ENCODE measurements at places on chromosomes 3 and 15. TPM values are rescaled to one million over a fixed set of nuclear protein-coding genes. Genes with fewer than 3 reads are reported as not detected.

The ARPP21 gene
- total RNA-seq = not detected

DNA sequence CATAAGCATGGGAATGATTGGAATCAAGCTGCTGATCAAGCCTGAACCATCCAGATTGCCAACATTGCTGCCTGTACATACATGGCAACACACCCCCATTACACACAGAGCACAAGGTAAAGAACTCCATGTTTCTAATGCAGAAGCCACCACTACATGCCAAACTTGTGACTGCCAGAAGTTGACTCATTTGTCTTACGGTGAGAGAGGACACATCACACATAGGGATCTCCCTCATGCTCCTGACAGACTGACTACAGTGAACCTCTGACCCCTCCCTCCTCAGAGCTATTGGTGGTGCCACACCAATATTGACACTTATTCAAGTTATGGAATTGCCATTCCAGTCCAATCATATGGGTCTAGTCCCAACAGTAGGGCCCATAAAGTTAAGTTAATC is 42.3 kb downstream of the EFHB start:
- no peak overlapping the region for H3K27ac ChIP-seq
- no peaks in the 10 kb centered on the region for H3K4me1 ChIP-seq
- DNase-seq = no peak
- no peaks in the 10 kb centered on the region for H3K36me3 ChIP-seq
- no peak overlapping the region for H3K4me3 ChIP-seq

DNA sequence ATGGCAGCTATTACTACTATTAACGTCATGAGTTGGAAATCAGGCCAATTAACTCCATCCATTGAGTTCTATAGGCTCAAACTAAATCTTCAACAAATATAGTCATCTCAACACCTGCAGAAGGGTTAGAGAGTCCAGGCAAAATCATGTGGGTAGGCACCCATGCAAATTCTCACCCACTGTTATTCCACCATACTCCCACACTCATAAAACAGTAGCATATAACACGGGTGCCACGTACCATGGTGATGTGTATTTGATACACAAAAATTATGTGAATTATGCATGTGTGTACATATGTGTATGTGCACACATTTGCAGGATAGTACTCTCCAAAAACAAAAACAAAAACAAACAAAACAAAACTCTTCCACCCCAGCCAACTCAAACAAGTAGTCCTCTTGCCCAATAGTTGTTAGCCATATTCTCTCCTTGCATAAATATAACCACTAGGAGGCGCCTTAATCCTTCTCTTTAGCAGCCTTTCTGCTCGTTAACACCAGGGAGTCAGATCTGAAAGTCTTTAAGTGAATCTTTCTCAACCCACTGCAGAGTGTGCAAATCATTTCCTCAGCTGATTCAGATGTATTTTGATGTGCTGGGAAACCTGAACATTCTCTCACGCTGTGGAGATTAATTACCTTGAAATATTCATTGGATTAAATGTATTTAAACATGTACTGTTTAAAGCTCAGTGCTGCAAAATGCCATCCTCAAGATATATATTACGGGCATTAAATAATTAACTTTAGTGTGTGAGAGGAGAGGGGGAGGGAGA is 38.0 kb upstream of the COPB2 start:
- H3K27me3 ChIP-seq = no peaks in the 10 kb centered on the region
- no peak overlapping the region for H3K27ac ChIP-seq
- no peaks in the 10 kb centered on the region for H3K4me1 ChIP-seq
- DNase-seq = no peak
- H3K4me3 ChIP-seq = no peak overlapping the region
- H3K36me3 ChIP-seq = no peaks in the 10 kb centered on the region

GRCh38 chr15:83866692-83867091 is 212.8 kb downstream of the ADAMTSL3 start:
- no peaks in the 10 kb centered on the region for H3K4me1 ChIP-seq
- peaks cover 2% of the 10 kb centered on the region for H3K27me3 ChIP-seq
- no peak for DNase-seq
- no peak overlapping the region for H3K27ac ChIP-seq

DNA sequence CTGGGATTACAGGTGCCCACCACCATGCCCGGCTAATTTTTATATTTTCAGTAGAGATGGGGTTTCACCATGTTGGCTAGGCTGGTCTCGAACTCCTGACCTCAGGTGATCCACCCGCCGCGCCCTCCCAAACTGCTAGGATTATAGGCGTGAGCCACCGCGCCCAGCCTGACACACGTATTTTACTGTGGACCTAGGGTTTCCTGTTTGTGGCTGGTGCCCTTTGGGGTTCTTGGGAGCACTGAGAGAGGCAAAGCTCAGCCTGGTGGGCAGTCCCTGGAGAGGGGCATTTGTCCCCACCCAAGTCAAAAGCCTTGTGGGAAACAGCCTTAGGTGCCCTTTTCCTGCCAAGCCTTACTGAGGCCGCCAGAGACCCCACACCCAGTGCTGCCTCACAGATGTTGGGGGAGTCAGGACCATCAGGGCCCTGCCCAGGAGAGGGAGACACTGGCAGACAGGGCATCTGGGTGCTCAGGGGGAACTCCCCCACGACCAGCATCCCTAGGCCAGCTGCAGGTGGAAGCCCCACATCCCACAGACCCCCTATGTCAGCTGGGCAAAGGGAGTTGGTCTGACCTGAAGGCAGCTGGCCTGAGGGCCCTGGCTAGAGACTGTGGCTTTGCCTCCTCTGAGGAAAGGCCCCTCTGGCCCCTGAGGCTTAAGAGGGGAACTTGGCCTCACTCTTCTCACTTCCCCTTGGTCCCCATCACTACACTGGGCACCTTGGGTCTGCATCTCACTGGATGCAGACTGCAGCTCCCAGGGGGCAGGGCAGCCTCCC is 35.1 kb downstream of the DNAH1 start:
- no peak for DNase-seq
- no peaks in the 10 kb centered on the region for H3K4me1 ChIP-seq
- H3K27me3 ChIP-seq = no peaks in the 10 kb centered on the region
- no peak overlapping the region for H3K27ac ChIP-seq

The ENTPD3 gene
- not detected for total RNA-seq

DNA sequence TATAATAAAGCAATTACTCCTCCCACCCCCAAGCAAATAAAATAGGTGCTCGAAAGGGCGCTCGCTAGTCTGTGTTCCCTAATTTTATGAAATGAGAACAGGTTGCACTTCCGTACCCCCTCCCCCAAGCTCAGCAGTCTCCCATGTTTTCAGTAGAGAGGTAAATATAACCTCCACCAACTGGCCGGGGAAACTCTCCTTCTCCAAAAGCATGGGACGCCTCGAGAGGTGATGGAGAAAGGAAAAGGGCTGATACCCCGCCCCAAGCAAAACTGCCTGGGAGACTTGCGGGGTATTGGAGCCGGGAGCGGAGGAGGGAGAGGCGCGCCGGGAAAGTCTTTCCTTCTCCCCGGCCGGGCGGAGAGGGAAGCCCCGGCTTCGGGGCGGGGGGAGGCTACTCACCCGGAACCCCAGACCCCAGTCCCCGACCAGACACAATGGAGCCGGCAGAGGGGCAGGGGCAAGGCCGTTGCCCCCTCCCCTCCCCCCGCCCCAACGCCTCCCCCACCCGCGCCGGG is 605 bp downstream of the DCUN1D1 start:
- peak; percentile 35 for DNase-seq
- peak overlapping the region; percentile 81 for H3K27ac ChIP-seq
- no peaks in the 10 kb centered on the region for H3K27me3 ChIP-seq
- H3K4me1 ChIP-seq = peaks cover 31% of the 10 kb centered on the region
- peak overlapping the region; percentile 93 for H3K4me3 ChIP-seq

DNA sequence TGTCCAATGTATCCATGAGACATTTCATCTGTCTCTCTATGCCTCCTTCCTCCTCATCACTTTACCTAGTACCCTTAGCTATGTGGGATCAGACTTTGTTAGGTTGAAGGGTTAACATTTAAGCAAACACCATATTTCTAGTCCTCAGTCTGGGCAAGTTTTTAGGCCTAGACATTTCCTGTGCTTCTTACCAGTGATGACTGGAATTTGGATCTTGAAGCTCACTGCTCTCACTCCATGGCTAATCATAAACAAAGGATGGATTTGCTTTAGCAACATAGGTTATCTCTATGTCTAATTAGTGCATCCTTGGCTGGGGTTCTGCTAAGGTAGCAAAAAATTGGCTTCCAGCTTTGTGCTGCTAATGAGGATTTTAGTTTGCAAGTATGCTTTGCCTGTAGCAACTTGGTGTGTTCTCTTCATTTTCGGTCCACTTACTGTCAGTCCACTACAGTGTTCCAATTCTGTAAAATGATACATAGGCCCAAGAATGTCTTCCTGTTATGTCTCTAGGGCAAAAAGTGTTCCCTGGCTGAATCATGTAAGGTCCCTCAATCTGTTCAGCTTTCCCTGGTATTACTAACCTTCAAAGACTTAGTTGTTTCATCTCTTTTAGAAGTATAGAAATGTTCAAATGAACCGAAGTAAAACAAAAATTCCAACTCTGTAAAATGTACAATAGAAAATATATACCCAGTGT is 615.4 kb downstream of the CADM2 start:
- H3K36me3 ChIP-seq = no peaks in the 10 kb centered on the region
- no peak for DNase-seq
- H3K27ac ChIP-seq = no peak overlapping the region
- no peaks in the 10 kb centered on the region for H3K27me3 ChIP-seq

- DNase-seq = no peak
- H3K36me3 ChIP-seq = peaks cover 23% of the 10 kb centered on the region
- no peaks in the 10 kb centered on the region for H3K27me3 ChIP-seq
Observed at GRCh38 chr15:91912336-91912735, 58.8 kb downstream of the SLCO3A1 start.

DNA sequence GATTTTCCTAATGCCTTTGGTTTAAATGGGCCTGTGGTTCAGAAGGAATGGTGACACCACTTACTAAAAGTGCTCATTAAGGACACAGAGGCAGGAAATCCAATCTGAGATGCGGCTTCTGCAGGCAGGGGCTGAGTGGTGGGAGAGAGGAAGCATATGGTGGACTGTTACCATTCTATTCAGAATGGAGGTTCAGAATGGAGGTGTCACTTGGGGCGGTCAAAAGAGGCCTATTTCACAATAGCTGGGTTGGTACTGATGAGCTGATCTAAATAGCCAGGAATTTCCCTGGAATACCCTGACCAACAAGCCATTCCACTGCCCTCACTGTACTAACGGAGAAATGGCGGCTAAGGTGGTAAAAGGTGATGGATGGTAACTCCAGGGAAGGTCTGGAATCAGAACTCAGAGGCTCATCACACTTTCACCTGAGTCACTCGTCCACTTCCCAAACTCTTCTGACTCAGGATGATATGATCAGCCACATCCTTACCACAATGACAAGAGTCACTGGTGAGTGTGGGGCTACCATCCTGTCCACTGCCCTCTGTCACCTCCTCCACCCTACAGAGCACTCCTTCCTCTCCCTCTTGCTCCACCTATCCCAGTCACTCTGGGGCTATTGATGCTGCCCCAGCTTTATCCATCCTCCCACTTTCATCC is 15.7 kb downstream of the RFT1 start:
- H3K27ac ChIP-seq = no peak overlapping the region
- H3K36me3 ChIP-seq = peaks cover 17% of the 10 kb centered on the region
- DNase-seq = peak; percentile 41
- no peak overlapping the region for H3K4me3 ChIP-seq
- H3K4me1 ChIP-seq = peaks cover 15% of the 10 kb centered on the region

DNA sequence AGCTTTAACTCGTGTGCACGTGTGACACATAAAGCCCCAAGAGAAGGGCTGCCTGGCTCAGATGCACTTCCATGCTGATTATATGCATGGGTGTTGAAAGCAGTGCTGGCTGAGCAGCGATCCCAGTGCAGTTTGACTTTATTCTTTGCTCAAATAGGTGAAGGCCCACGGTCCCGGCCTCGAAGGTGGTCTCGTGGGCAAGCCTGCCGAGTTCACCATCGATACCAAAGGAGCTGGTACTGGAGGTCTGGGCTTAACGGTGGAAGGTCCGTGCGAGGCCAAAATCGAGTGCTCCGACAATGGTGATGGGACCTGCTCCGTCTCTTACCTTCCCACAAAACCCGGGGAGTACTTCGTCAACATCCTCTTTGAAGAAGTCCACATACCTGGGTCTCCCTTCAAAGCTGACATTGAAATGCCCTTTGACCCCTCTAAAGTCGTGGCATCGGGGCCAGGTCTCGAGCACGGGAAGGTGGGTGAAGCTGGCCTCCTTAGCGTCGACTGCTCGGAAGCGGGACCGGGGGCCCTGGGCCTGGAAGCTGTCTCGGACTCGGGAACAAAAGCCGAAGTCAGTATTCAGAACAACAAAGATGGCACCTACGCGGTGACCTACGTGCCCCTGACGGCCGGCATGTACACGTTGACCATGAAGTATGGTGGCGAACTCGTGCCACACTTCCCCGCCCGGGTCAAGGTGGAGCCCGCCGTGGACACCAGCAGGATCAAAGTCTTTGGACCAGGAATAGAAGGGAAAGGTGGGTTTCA is 87.7 kb downstream of the DNASE1L3 start:
- peaks cover 44% of the 10 kb centered on the region for H3K36me3 ChIP-seq
- no peak overlapping the region for H3K4me3 ChIP-seq
- no peak for DNase-seq
- peaks cover under 1% of the 10 kb centered on the region for H3K4me1 ChIP-seq

DNA sequence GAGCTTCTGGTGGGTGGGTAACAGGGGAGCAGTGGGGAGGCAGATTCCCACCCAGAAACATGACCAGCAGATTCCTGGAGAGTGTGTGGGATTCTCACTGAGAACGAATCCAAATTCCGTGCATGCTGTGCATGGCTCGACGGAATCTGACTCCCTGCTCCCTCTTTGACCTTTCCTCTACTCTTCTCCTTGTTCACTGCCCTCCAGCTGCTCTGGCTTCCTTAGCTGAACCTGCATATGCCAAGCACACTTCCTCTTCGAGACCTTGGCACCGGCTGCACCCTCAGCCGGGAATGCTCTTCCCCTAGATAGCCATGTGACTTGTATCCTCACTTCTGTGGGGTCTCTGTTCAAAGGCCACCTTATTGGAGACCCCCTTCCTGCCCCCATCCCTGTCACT is 6.3 kb downstream of the INSYN1 start:
- no peak overlapping the region for H3K4me3 ChIP-seq
- no peaks in the 10 kb centered on the region for H3K36me3 ChIP-seq
- DNase-seq = no peak
- H3K27ac ChIP-seq = no peak overlapping the region
- H3K4me1 ChIP-seq = no peaks in the 10 kb centered on the region

The MYZAP gene
- not detected for total RNA-seq

GRCh38 chr3:191329654-191330529 is at the start of gene UTS2B:
UTS2B (minus strand) TSS chr3:191330526; CDS start chr3:191282189, 48,337 bp downstream.
- H3K4me1 ChIP-seq = peaks cover 21% of the 10 kb centered on the region
- peaks cover 15% of the 10 kb centered on the region for H3K27me3 ChIP-seq

DNA sequence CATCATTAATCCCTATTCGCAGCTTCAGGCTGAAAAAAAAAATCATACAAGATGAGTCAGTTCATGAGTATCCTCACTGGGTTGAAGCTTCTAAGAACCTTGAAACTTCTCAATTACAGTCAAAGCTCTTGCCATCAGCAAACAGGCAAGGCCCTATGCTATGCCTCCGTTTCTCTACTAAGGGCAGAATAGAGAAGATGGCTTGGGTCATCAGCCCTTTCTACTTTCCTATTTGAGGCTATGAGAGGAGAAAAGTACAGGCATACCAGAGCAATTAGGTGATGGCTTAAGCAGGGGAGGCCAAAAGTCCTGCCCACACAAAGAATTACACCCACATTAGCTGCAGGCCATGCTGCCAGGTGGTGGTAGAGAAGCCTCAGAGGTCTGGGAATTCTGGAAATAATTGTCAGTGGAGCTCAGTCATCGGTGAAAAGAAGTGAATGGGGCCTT is 89.0 kb downstream of the MRPL46 start:
- no peak for DNase-seq
- no peaks in the 10 kb centered on the region for H3K4me1 ChIP-seq
- H3K27ac ChIP-seq = no peak overlapping the region
- peaks cover 12% of the 10 kb centered on the region for H3K27me3 ChIP-seq

The ALDH1A3 gene
- not detected for total RNA-seq
